ENCODE measurements at places on chromosomes 13 and 19. TPM values are rescaled to one million over a fixed set of nuclear protein-coding genes. Genes with fewer than 3 reads are reported as not detected.
A peak's percentile ranks its signal among the peaks of the same experiment; 100 is the strongest.

CGB8 gene
- not detected for total RNA-seq

ZNF536 gene
- total RNA-seq, result 22.4 TPM

DNA sequence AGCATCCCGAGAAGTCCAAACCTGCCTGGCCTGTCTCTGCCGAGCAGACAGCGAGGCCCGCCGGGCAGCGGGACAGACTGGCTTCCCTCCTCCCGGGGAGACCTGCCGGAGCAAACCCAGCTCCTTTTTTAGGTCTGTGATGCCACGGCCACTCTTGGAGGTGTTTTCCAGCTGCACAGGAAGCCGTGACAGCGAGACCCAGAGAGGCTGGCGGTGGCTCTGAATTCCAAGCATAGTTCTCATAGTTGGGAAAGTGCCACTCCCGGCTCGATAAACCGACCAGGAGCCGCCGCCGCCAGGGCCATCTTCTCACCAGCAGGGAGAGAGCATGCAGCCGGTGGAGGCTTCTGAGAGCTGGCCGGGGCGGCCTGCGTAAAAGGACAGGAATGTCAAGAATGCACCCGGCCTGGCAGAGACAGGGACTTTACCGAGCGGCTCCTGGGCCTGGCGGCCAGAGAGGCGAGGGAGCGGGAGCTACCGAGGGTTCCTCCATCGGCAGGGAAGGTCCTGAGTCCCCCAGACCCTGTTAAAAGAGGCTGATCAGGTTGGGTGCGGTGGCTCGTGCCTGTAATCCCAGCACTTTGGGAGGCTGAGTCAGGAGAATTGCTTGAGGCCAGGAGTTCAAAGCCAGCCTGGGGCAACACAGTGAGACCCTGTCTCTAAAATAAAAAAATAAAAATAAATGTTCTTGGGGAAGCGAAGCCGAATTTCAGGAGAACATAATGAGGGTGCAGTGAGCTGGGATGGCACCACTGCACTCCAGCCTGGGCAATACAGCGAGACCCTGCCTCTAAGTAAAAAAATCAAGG lies 64.9 kb downstream of the GADD45B start:
- DNase-seq, result no peak

DNA sequence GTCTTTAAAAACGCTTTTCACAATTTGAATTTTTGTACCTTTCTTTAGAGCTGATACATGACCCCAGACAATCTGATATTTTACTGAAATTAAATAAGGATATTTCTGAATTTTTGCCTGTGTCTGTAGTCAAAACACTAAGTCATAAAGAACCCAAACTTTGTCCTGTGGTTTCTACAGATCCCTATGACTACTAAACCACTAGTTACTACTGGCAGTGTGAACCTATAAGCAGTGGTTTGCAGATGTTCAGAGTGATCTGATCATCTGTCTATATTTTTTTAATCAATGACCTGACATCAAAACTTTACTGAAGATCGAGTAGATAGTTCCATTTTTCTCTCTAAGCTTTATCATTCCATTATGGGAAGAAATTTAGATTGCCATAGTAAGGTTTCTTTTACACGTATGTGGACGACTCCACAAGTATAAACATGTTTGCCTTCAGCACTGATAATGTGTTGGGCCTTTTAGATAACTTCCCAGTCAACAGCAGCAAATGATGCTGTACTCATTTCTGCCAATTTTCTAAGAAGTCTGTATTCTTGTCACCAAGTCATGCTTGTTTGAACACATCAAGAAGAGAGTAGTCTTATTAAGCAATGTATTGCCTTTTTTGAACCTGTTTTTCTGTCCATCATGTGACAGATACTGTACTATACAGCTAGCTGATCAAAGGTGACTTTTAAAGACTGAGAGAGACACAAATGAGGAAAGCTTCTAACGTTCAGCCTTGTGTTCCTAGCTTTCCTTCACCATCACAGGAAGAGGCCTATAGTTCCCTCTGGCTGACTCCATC lies 21.8 kb downstream of the POLR1D start:
- no peak for DNase-seq

- peak; percentile 78 for DNase-seq
Observed at GRCh38 chr19:49151267-49152118, 3.7 kb downstream of the HRC start.

DNA sequence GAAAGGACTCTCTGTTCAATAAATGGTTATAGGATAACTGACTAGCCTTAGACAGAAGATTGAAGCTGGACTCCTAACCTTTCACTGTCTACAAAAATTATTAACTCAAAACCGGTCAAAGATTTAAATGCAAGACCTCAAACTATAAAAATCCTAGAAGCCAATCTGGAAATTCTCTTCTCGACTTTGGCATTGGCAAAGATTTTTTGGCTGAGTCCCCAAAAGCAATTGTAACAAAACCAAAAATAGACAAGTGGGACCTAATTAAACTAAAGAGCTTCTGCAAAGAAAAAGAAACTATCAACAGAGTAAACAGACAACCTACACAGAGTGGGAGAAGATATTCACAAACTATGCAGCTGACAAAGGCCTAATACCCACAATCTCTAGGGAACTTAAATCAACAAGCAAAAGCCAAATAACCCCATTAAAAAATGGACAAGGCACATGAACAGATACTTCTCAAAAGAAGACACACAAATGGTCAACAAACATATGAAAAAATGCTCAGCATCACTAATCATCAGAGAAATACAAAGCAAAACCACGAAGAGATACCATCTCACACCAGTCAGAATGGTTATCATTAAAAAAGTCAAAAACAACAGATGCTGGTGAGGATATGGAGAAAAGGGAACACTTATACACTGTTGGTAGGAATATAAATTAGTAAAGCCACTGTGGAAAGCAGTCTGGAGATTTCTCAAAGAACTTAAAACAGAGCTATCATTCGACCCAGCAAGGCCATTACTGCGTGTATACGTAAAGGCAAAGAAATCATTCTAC lies 266.3 kb downstream of the DNAJC15 start:
- DNase-seq, result no peak

GRCh38 chr13:28110414-28110813 lies 10.0 kb upstream of the FLT3 start:
- DNase-seq, result no peak

- no peak for DNase-seq
Observed at GRCh38 chr13:110746438-110746837, 32.9 kb downstream of the ING1 start.

GRCh38 chr19:4171676-4172075 lies 10.7 kb downstream of the SIRT6 start:
- no peak for DNase-seq

DNA sequence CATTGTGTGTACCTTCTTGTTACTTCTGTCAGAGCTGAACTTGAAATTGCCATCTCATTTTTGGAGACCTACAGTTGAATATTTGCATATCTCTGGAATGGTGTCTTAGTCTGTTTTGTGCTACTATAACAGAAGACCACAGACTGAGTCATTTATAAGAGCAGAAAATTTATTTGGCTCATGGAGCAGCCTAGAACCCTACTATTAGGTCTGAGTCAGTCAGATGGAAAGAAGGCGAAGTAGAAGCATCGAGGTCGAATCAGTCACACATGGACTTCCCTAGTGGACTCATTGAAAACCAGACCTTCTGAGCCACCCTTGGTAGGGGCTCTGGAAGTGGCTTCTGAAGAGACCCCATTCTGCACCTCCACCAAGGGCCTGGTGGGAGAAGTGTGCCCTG lies 33.9 kb upstream of the TPT1 start:
- no peak for DNase-seq
